Activated T-cell treated with anti-CD3 and anti-CD28 coated beads for 48 hours (primary cell): ENCODE measurements at places on chromosomes 4 and X.

DNA sequence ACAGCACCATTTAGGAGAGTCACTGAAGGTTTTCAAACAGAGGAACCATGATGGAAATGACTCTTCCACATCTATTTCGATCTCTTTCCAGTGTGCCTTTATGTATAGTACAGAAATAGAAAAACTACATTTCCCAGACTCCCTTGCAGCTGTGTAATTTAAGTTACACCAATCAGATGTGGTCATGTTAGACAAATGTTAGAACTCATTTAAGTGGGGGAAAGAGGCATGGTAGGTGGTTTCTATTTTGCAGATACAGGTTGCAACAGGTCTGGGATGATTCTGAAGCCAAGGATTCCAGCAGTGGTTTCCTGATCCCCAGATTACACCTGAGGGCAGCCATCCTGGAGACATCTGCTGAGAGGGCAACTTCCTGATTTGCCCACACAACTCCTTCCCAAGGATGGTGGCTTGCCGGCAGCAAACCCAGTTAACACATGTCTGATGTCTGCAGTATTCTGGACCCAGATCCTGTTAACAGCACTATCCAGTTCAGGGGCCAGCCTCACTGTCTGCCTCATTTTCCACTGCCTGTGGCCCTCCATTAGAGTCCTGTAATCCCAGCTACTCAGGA lies 38.7 kb upstream of the PDK3 start:
- no peak for DNase-seq

DNA sequence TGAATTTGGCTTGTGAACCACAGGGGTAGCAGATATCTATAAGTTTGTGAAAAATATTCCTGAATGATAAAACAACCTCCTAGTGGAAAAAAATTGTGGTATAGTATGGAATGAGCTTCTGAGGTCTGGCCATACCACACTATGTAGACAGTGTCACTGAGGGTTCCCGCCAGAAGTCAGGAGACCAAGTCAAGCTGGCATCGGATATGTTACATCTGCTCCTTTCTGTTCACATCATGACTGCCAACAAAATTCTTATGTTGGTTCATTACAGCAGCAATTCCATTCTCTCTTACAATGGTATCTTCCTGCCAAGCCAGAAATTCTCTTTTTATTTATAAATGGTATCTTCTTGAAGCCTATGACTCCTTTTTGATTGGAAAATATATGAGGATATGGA lies 273.0 kb downstream of the PPP3CA start:
- DNase-seq, result no peak

DNA sequence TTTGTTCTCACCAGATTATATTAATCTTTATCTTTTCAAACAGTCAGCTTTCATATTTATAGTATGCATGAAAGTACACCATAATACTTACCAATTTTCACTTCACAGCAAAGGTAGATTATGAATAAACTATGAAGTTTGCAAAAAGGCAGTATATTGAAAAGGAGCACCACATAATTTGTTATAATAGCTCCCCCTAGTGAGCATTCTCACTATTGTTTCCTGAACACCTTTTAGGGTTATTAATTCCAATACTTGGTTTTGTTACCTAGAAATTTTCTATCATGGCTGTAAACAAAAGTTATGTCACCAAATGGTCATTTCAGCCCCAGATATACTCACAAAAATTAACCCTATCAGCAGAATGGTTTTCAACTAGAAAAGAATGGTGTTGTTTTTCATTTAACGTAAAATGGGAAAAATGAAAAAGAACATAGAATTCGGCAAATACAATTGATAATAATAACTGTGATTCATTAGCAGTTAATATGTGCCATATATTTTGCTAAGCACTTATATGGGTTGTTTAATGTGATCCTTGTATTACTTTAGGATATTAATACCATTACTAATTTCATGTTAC lies 30.2 kb upstream of the NKX6-1 start:
- no peak for DNase-seq

DNA sequence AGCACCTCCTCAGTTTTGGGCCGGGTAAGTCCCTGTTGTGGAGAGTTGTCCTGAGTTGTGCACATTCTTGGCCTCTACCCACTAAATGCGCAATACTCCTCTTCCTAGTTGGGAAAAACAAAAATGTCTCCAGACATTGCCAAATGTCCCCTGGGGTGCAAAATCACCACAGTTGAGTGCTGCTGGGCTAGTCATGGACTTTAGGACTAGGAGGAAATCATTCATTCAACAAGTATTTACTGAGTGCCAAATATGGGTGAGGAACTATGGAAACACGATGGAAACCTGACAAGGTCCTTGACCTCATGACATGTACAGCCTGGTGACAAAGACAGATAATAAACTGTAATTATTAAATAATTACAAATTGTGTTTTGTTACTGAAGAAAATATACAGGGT lies 71.6 kb downstream of the STX18 start:
- no peak for DNase-seq

DNA sequence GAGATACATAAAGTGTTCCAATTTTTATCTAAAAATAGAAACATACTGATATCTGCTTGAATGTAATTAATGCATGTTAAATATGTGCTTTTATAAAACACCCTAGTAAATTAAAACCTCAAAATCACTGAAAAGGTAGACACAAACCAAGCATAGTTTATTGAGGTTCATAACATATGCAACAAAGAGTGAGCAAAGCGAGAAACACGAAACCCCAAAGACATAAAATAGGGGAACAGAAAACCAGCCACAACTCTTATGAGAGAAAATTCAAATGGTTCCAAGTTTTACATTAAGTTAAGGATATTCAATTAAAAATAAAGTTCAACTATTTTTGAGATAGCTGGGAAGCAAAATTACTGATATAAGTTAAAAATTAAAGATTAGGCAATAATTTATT lies 336.4 kb upstream of the AGA start:
- no peak for DNase-seq

DNA sequence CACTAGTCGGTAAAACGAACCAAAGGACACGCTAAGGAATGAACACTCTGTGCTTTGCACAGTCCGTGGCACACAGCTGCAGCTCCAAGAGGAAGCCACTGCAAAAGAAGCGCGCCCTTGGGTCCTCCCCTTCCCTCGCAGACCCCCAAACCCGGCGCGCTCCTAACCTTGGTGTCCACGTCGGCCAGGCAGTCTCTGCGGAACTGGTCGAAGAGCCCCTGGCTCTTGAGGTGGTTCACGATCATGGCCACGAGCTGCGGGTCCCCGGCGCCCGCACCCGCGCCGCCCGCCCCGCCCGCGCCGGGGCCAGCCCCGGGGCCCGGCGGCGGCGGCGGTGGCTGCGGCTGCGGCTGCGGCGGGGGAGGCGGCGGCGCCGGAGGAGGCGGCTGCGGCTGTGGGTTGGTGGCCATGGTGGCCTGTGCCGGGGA lies 333 bp downstream of the BOD1L1 start:
- DNase-seq, result no peak

DNA sequence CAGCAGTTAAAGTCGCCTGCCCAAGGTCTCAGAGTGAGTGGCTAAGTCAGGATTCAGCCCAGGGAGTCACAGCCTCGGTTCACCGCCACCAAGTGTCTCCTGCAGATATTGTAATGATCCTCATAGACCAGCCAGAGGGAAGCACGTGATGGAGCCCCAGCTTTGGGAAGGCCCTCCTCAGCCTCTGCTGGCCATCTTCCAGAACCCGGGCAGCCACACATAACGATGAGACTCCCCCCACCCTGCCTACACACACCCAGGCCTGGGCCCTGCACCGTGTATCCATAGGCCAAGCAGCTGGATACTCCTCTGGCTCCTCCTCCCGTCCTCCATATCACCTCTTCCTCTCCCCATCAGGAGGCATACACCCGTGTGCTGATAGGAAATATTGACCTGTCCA lies 19.6 kb upstream of the SASH3 start:
- DNase-seq, result no peak

GRCh38 chrX:15946783-15947580 lies 92.4 kb upstream of the AP1S2 start:
- DNase-seq, result no peak

- DNase-seq, result no peak
These were observed 6.1 kb upstream of the SH3BP2 start for GRCh38 chr4:2786794-2787229.

GRCh38 chrX:101956556-101956955 lies 24.7 kb upstream of the ZMAT1 start:
- DNase-seq, result no peak

DNA sequence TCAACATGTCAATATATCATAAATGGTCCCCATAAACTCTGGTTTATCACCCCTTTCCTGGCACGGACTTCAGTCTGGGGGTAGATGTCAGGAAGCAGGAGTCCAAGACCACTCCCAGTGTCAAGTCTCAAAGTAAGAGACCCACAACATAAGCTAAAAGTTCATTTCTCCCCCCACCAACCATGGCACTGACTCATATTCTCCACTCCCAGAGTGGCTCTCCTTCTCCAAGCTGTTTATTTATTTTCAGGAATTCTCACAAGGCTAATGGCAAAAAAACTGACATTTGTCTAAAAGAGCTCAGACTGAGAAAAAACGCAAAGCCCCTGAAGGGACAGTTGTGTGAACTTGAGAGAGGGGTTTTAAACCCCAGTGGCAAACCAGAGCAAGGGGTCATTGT lies 217.0 kb downstream of the RAB28 start:
- no peak for DNase-seq

GRCh38 chrX:23844502-23845138 lies 61.6 kb downstream of the SAT1 start:
- no peak for DNase-seq

DNA sequence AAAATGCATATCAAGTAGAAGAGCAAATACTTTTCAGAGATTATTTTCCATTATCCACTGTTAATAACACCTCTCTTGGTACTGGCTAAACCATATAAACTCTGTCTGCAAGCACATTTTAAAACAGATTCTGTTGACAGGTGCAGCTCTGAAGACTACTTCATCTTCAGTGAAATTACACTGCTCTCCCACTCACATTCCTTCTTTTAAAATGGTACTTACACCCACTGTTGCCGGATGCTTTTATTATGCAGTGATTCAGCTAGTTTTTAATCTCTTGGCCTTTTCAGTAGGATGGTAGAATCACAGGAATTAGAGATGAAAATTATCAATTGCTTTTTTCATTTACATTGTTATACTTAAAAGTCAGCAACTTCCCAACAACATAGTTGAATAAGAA lies 381.6 kb downstream of the GASK1B start:
- DNase-seq, result no peak

DNA sequence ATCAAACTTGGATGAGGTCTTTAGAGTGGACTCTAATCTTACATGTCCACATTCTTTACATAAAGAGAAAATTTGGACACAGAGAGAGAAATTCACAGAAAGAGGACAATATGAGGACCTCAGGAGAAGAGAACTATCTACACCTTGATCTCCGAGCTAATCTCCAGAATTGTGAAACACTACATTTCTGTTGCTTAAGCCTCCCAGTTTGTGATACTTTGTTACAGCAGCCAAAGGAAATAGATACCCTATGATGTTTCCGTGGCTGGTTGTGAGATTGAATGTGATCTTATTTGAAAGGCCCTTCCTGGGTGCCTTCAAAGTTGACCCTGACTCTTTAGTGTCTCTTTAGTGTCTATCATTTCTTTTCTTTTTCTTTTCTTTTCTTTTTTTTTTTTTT lies 326.1 kb upstream of the CLNK start:
- no peak for DNase-seq

- no peak for DNase-seq
These were observed 82.4 kb upstream of the FAM9C start for GRCh38 chrX:13126775-13127174.

- no peak for DNase-seq
These were observed 30.0 kb downstream of the CTBP1 start for GRCh38 chr4:1218634-1219565.

DNA sequence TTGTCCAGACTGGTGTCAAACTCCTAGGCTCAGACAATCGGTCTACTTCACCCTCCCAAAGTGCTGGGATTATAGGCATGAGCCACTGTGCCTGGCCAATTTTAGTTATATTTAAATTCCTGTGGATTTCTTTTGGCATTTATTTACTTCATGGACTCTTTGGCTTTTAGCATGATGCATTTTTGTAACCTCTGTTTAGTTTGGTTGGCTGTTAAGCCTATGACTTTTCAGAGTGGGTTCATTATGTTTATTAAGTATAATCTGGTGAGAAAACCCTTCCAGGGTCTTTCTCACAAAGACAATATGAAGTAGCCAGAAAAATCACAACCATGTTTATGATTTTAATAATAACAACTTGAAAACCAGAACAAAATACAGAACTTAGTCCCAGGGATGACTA lies 49.4 kb downstream of the USP38 start:
- no peak for DNase-seq

- DNase-seq, result no peak
These were observed 422.5 kb upstream of the FSTL5 start for GRCh38 chr4:162586266-162586665.

GRCh38 chr4:7089213-7089986 lies 21.5 kb upstream of the GRPEL1 start:
- DNase-seq, result no peak

GRCh38 chr4:67080046-67080557 lies 465.2 kb downstream of the CENPC start:
- DNase-seq, result no peak

DNA sequence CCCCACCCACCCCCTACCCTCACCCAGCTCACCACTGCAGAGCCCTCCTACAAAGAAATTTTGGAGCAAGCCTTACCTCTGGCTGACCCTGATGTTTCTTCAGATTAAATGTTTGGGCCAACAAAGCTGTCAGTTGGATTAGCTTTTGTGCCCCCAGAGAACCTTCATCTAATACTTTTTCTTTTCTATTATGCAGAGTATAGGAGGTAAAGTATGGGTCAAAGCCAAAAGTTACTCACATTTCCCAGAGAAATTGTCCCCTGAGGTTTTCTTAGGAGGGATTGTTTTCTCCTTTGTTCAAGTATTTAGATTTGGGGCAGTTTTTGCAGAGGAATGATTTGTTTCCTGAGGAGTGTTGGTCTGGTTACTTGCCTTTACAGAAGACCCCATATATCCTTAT lies 69.5 kb downstream of the AASDH start:
- no peak for DNase-seq

GRCh38 chrX:145923376-145923775 lies 105.7 kb downstream of the SLITRK2 start:
- no peak for DNase-seq

- DNase-seq, result no peak
These were observed 12.7 kb downstream of the ART3 start for GRCh38 chr4:76087007-76087769.

DNA sequence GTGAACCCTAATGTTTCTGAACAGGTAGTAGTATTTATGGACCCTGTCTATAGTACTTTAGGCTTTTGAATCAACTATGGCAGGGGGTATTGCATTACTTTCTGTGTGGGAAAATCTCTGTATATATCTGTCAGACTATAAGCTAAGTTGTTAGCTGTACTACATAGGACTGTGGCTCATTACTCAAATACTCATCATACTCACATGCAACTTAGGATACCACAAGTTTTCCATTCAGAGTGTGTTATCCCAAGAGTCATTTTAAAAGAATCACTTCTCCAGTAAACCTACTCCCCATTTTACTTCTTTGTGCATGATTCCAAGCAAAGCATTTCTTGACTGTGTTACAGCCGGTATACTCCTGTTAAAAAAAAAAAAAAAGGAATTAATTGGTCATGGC lies 95.6 kb downstream of the PHOX2B start:
- DNase-seq, result no peak

- DNase-seq, result no peak
These were observed 7.5 kb upstream of the UVSSA start for GRCh38 chr4:1339489-1339888.
